Adipocyte (in vitro differentiated cells): ENCODE measurements at places on chromosomes 2 and 18.
A peak's percentile ranks its signal among the peaks of the same experiment; 100 is the strongest.

DNA sequence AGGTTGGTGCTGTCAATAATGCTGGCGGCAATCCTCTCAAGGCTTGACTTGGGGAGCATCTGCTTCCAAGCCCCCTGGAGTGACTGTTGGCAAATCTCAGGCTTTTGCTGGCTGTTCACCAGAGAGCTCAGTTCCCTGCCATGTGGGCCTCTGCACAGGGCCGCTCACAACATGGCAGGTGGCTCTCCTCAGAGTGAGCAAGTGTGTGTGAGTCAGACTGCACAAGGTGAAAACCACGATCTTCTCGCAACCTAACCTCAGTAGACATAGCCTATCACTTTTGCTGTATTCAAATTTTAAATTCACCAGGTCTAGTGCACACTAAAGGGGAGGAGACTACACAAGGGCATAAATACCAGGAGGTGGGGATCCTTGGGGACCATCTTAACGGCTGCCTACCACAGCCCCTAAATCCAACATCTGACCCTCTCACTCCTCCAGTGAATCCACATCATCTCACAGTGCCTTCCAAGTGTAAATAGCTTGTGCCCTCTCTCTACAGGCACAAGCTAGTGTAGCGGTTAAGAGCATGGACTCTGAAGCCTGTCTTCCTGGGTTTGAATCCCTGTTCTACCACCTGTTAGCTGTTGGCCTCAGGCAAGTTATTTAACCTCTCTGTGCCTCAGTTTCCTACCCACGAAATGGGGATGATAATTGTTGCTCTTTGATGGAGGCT lies 187.7 kb upstream of the CXCR4 start:
- DNase-seq, result no peak

- DNase-seq, result peak; percentile 74
These were observed 2.7 kb upstream of the TGIF1 start for GRCh38 chr18:3447068-3447894.

- peak; percentile 66 for DNase-seq
These were observed 119.0 kb upstream of the SYT4 start for GRCh38 chr18:43396266-43396665.

DNA sequence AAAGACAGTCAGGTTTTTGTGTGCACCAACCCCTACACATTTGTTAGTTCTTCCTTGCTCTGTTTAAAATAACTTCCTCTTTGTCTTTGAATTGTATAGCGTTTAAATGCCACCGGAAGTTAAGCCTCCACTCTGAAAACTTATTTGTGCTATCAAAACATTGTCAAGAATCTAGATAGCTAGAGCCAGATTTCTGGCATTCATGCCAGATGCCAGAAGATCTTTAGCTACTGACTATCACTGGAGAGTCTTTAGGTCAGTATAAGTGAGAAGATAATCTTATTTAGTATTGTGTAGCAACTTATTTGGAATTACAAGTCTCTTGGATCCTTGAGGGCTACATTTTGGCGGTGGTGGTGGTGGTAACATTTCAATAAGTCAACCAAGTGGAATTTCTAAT lies 63.4 kb upstream of the ADAM23 start:
- no peak for DNase-seq

DNA sequence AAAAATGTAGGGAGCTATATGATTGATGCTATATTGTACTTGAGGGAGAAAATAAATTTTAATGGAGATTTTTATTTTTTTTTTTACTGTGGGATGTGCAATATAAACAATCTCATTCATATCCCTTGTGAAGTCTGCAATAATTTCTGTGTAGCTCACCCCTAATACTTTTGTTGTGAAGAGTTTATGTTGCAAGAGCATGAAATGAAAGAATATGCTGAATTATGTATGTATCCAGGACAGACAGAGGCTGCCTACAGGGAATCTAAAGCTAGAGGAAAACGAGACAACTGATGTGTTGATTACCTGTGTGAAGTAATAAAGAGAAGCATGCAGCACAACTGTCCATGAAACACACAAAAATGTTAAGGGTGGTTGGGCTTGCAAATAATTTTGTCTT lies 643.3 kb downstream of the DCDC2C start:
- no peak for DNase-seq

DNA sequence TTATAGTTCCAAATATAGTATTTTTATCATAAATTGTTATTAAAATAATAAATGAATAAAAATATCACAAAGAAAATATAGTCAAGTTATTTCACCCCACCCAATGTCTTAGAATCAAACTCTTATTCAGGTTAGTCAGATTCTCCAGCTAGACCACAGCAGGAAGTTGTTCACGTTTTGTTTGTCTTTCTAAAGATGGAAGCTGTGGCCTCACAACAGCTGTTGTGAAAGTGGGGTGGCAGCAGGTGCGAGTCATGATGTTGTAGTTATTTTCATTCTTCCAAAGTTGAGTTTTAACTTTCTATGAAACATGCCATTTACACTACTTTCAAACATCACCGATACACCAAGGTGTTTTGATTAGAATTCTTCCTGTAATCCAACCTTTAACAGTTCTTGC lies 272.9 kb downstream of the SLC8A1 start:
- DNase-seq, result no peak
